ENCODE measurements at places on chromosomes 7 and 10.

GRCh38 chr10:114402233-114402632 is 2.1 kb downstream of the AFAP1L2 start:
- no peak for DNase-seq

- peak; percentile 43 for DNase-seq
Measured at GRCh38 chr10:58399410-58399809, 14.2 kb downstream of the TFAM start.

GRCh38 chr10:69317175-69317604 is 38.9 kb downstream of the HK1 start:
- DNase-seq: peak; percentile 32

GRCh38 chr10:62512732-62513475 is 138.7 kb downstream of the ZNF365 start:
- DNase-seq: peak; percentile 37

DNA sequence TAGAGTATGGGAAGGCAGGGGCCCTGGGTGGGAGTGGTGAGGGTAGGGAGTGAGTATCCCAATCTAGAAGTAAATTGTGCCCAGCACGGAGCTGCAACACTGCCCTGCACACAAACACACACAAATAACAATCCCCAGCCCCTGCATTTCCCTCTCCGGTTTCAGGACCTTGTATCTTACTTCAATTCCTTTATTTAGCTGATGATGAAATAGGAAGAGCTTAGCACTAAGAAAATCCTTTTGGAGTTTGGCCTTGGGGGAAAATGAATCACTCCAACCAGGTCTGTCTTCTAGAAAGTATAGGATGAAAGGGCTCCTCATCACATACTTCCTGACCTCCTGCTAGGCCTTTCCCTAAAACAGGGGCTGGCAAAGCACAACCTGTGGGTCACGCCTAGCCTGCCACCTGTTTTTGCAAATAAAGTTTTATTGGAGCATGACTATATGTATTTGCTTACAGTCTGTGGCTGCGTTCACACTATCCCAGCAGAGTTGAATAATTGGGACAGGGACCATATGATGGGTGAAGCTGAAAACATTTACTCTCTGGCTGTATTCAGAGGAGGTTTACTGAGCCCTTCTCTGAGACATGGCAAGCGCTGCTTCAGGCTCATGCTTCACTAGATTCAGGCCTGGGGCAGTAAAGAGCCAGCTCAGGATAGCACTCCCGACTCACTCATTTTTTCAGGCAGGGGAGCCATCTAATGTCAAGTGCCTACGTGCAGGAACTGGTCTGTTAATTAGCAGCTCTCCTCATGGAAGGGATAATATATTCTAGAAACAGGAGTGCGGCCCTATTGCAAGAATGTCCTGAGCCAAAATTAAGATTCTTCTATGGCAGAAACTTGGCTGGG is 111.0 kb downstream of the EGFR start:
- DNase-seq: no peak

DNA sequence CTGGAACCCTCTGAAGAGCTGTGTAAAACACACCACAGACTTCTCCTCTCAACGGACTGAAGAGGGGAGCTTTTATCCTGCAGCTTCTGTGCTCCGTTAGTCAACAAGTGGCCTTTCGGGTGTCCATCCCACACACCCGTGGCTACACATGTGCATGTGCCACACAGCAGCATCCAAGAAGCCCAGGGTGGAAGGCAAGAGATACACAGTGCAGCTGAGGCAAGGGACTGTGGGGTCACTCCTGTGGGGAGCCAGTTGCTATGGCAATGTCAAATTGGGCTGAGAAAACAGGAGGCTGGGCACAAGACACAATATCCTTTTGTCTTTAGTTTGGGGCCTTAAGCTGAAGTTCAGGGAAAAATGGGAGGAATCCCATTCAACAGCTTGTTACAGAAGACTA is 28.7 kb downstream of the NET1 start:
- no peak for DNase-seq

DNA sequence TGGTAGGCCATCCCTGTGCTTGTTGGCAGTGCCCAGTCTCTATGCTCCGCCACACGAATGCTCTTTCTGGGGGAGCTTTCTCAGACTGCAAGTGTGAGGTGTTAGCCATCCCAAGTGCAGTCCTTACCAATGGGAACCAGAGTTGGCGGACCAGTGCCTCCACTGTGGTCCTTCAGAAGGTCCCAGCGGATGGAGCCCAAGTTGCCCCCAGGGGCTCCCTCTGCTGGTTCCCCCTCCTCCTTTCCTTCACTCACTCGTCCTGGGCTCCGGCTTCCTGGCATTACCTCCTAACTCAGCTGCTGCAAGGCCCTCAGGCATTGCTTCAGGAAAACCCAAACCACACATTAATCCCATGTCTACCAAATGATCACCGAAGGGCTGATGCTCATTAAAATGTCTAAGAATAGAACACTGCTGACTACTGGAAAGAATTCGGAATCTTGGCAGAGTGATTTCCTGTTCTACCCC is 139.8 kb downstream of the CUBN start:
- DNase-seq: no peak

GRCh38 chr7:70700941-70701425 is 431.0 kb upstream of the GALNT17 start:
- no peak for DNase-seq

DNA sequence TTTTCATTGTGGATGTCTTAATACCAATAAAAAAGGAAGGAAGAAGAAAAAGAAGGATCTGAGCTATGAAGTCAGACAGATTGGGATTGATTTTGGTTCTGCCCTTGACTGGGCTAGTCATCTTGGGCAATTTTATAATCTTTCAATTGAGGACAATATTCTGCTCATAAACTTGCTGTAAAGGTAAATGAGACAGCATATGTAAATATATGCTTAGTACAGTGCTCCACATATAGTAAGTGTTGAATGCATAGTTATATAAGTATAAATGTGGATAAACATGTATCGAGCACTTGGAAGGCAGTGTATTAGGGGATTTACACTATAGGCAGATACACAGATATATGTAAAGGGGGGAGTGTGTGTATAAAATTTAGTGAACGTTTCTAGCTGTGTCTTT is 85.1 kb downstream of the ST7 start:
- no peak for DNase-seq

- no peak for DNase-seq
Measured at GRCh38 chr10:49228677-49229076, 40.5 kb upstream of the TMEM273 start.

- DNase-seq: no peak
Measured at GRCh38 chr7:26918241-26918640, 53.9 kb upstream of the SKAP2 start.

GRCh38 chr7:84446991-84447480 is 252.4 kb upstream of the SEMA3A start:
- no peak for DNase-seq

DNA sequence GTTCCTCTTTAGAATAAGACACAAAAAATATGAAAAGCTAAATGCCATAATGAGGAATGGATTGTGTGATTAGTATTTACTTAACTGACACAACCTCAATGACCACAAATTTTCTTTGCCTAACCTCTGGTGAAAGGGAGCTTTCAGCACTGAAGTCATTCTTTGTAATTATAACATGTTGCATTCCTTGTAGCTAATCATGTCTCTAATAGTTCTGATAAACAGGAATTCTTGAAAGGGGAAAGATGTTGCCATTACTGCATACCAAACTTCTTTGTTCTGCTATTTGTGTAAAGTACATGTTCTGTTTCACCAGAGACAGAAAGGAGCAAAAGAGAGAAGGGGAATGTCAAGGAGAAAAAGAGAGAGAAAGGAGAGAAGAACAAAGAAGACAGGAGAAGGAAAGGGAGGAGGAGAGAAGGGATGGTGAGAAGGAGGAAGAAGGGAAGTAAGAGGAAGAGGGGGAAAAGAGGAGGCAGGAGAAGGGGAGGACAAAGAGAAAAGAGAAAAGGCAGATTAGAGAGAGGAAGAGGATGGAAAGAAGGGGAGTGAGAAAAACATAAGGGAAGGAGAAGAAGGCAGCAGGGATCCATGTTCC is 120.9 kb downstream of the SEMA3D start:
- DNase-seq: no peak

All from suppressor macrophage (primary cell).